ENCODE measurements at places on chromosomes 3 and 15.

DNA sequence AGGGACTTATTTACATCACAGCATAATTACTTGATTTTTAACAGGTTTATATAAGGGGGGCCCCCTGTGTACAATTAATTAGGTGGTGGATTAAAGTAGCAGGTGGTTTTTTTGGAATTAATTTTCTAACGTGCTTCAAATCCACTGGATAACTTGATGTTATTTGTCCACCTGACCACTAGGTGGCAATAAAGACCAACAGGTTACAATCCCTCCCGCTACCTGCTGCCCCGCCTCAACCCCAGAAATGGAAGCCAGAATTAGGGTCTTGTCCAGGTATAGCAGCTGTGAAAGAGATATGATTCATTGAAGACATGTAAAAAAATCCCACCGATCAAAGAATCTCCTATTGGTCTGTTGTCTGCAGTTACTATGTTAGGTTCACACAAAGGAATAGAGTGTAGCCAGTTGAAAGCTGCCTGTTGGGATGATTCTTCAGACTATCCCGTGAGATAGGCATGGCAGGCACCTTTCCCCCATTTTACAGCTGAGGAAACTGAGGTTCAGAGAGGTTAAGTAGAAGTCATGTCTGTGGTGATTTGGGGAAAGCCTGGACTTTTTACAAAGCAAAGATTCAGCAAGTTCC is 44.0 kb downstream of the MFSD1 start:
- DNase-seq: no peak

DNA sequence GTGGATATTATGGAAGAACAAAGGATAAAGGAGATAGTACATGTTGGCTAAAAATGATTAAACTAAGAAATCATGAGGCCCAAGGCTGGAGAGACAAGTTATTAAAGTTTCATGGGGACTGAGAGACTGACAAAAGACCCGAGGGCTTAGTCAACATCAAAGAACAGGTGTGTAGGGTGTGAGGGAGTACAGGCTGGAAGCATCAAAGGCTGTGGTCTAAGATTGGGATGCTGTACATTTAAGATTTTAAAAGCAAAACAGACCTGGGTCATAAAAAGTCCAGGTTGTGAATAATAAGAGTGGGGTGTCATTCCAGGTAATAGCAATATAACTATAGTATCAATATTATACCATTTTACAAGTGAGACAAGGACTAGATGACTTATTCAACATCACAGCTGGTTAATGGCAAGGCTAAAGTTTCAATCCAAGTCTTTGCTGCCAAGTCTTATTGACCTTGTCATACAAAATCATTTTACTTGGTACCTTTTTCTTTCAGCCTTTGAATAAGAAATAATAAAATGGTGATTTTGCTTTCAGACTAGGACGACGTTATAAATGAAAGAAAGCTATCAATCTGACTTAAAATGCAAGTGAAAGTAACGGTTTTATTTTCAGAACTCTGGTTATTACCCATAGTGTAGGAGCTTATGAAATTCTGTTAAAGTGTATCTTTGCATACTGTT is 211.6 kb downstream of the TNIK start:
- no peak for DNase-seq

- no peak for DNase-seq
These were observed 22.0 kb upstream of the C3orf22 start for GRCh38 chr3:126580746-126581145.

GRCh38 chr3:139811331-139811730 is 123.7 kb upstream of the CLSTN2 start:
- no peak for DNase-seq

DNA sequence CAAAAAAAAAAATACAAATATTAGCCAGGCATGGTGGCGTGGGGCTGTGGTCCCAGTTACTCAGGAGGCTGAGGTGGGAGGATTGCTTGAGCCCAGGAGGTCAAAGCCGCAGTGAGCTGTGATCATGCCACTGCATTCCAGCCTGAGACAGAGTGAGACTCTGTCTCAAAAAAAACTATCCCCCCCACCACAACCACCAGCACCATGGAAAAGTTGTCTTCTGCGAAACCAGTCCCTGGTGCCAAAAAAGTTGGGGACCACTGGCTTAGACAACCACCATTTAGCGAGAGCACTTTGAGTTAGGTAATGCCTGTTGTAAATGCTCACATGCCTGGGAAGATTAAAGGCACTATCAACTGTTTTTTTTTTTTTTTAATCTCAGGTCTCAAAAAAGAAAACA is 15.4 kb downstream of the ARHGAP31 start:
- DNase-seq: no peak

- DNase-seq: no peak
These were observed 3.1 kb downstream of the ZNF710 start for GRCh38 chr15:90004252-90004651.

DNA sequence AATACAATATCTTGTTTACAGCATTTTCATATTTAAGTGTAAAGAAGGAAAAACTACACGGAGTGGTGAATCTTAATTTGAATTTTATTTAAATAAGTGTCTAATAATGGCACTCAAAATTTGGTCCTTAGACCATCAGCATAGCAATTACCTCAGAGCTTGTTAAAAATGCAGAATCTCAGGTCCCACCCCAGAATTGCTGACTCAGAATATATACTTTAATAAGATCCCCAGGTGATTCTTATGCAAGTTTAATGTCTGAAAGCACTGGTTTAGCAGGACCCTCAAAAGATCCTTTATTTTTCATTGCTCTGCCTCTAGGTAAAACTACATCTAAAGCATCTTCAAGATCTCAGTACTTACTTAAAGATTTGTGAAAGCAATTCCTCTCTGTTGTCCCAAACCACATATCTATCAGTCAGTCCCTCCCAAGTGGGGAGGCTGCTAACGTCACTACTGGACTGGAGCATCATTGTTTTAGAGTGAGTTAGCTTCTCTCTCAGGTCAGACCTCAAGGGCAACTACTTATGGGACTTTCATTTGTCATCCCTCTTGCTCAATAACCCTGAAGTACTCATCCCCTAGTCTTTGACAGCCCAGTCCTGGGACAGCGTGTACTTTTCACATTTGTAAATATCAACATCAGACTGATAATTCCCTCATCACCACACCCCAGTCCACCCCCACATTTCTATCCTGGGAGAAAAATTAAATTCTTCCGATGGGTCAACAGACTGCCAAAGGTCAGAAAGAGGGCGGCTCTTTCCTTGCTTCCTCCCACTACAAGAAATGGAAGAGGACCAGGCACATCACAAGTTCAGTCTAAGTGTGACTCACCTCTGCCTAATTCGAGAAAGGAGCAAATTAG is 76.7 kb downstream of the CBLB start:
- no peak for DNase-seq

- DNase-seq: no peak
These were observed 492.1 kb downstream of the NLGN1 start for GRCh38 chr3:173889596-173889995.

GRCh38 chr3:54878145-54878544 is 49.7 kb downstream of the LRTM1 start:
- no peak for DNase-seq

- DNase-seq: no peak
These were observed 123.2 kb downstream of the IGF1R start for GRCh38 chr15:98771541-98771940.

DNA sequence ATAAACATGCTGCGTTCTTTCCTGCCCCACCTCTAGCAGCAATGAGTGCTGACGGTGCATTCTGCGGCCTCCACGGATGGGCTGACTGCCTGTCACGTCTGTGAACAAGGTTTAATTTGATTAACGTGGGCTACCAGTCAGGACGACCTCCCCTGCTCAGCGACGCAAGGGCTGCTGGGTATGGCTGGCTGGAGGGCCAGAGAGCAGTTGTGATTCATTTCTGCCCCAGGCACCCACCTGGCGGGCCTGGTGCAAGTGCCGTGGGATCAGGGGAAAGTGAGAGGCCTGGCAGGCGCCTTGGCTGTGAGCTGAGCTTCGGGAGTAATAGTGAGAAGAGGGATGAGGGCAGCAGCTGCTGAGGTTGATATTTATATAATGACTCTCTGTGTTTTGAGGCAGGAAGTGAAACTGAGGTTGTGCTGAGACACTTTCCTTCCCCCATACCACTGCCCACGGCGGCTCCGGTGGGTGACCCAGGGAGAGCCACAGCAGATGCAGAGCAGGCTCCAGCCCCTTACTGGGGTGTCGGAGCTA is 190.4 kb upstream of the BCL6 start:
- no peak for DNase-seq

GRCh38 chr3:102114264-102114979 is 265.1 kb downstream of the NFKBIZ start:
- DNase-seq: peak; percentile 6

- DNase-seq: no peak
These were observed 80.8 kb downstream of the P2RY1 start for GRCh38 chr3:152915695-152916094.

DNA sequence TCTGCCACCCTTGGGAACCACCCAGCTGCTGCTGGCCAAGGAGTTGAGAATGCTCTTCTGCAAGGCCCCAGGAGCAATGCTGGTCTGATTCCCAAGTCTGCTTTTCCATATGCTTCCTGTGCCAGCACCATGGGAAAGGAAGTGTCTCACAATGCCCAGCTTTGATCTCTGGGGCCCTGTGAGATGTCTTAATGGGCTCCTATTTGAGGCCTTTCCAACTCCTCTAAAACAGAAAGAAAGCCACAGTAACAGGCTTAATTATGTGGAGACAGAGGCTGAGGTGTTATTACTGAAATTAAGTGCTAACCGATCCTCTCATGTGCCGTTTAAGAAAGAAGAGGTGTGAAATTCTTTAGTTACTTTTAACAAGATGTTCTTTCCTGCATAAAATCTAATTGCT is 4.5 kb downstream of the EOGT start:
- DNase-seq: no peak

- no peak for DNase-seq
These were observed 2.9 kb upstream of the RNF7 start for GRCh38 chr3:141735176-141735575.

DNA sequence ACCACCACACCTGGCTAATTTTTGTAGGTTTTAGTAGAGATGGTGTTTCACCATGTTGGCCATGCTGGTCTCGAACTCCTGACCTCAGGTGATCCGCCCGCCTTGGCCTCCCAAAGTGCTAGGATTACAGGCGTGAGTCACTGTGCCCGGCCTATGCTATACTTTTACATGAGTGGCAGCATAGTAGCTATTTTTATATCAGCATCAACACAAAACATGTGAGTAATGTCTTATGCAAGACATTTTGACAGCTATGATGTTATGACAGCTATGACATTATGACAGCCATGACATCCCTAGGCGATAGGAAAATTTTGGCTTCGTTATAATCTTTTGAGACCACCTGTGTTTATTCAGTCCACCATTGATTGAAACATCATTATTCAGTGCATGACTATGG is 4.1 kb upstream of the NAALADL2 start:
- no peak for DNase-seq

- DNase-seq: no peak
These were observed 189.8 kb downstream of the PLCL2 start for GRCh38 chr3:17074559-17074958.

DNA sequence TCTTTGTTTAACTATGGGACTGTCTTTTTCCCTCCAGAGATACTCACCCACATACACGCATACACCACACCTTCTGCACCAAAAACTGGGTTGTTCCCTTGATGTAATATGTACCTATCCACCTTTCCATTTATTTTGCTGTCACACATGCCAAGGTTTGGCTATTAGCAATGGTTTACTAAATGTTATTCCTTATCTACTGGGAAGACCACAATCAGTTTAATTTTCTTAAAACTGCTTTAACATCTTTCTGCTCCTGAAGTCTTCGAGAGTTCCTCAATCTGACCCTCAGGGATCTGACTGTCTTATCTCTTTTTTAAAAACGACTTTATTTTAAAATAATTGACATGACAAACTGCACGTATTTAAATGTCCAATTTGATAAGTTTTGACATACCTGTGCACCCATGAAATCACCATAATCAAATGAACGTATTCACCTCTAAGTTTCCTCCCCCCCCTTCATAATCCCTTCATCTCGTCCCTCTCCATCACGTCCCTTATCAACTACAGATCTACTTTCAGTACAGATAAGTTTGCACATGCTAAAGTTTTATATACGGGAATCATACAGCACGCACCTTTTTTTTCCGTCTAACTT is 805 bp upstream of the TRPM7 start:
- DNase-seq: no peak

GRCh38 chr15:39817892-39818291 is 35.3 kb upstream of the FSIP1 start:
- DNase-seq: no peak

DNA sequence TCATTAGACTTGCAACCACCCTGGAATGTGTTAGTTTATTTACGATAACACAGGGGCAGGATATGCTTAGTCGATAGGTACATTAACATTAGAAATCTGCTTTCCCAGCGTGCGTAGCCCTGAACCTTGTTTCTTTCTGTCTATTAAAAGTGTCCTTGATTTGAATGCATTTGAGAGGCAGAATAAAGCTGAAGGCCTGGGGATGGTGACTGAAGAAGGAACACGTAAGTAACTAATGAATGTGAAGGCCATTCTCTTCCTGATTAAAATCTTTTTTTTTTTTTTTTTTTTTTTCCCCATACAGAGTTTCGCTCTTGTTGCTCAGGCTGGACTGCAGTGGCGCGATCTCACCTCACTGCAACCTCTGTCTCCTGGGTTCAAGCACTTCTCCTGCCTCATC is 142.8 kb upstream of the CHRM5 start:
- DNase-seq: no peak

Data from stimulated activated CD4-positive, alpha-beta T cell treated with anti-CD3 and anti-CD28 coated beads, Interleukin-1b, Interleukin-23, amount 100 ng/mL, for 1 hour (primary cell).